Activated CD4-positive, alpha-beta T cell treated with anti-CD3 and anti-CD28 coated beads, Interleukin-2, amount 10 ng/mL, durations not matched to agents 24 days and 14 days (primary cell): ENCODE measurements at places on chromosomes 3 and 15. TPM values are rescaled to one million over a fixed set of nuclear protein-coding genes. Genes with fewer than 3 reads are reported as not detected.

Gene COMMD2
- total RNA-seq: 42.1 and 44.2 TPM in 2 replicates

Gene FAM227B
- 2.1 and 2.7 TPM in 2 replicates for total RNA-seq

Gene IL5RA
- not detected in 2 replicates for total RNA-seq

Gene ADAMTS7
- 1.3 TPM in 2 replicates for total RNA-seq

Gene IL16
- total RNA-seq: 93.2 and 97.2 TPM in 2 replicates

- H3K27me3 ChIP-seq: no peaks in the 10 kb centered on the region
- H3K4me1 ChIP-seq: no peaks in the 10 kb centered on the region
- H3K4me3 ChIP-seq: no peak overlapping the region
Measured at GRCh38 chr3:78721771-78722543, 1045.8 kb downstream of the ROBO1 start.

DNA sequence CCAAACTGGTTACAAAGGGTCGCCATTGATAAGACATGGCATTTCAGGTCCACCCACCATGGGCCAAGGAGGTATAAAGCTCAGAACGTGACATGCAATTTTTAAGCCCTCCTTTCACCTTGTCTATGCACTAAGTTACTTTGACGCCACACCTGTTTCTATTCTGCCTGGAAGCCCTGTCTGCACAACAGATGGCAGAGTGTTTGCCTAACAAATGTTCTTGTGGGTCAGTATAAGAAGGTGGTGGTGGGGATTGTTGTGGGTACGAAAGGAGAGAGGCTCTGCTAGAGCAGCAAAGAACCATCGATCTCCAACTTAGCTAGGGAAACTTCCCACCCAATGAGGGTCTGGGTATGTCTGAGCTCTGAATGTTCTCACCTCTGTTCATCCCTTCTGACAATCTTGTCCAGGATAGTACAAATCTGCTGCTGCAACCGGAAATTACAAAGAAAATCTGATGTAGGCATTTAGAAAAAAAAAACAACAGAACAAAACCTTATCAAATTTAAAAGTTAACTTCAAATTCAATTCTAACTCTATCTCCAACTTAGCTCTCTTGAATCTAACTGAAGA, 945.0 kb upstream of the CFAP20DC start:
- peak overlapping the region; percentile 64 for H3K27ac ChIP-seq
- peaks cover 53% of the 10 kb centered on the region for H3K36me3 ChIP-seq
- peaks cover 36% of the 10 kb centered on the region for H3K4me1 ChIP-seq
- peak overlapping the region; percentile 10 for H3K4me3 ChIP-seq
- no peaks in the 10 kb centered on the region for H3K27me3 ChIP-seq

- DNase-seq: no peak
- no peaks in the 10 kb centered on the region for H3K4me1 ChIP-seq
- no peaks in the 10 kb centered on the region for H3K36me3 ChIP-seq
Measured at GRCh38 chr3:19457449-19457848, 309.1 kb downstream of the KCNH8 start.
